CD4-positive, alpha-beta T cell (primary cell): ENCODE measurements at places on chromosomes 1 and 21.

- no peak for DNase-seq
Measured at GRCh38 chr1:188729039-188729438, 1748.6 kb downstream of the BRINP3 start.

DNA sequence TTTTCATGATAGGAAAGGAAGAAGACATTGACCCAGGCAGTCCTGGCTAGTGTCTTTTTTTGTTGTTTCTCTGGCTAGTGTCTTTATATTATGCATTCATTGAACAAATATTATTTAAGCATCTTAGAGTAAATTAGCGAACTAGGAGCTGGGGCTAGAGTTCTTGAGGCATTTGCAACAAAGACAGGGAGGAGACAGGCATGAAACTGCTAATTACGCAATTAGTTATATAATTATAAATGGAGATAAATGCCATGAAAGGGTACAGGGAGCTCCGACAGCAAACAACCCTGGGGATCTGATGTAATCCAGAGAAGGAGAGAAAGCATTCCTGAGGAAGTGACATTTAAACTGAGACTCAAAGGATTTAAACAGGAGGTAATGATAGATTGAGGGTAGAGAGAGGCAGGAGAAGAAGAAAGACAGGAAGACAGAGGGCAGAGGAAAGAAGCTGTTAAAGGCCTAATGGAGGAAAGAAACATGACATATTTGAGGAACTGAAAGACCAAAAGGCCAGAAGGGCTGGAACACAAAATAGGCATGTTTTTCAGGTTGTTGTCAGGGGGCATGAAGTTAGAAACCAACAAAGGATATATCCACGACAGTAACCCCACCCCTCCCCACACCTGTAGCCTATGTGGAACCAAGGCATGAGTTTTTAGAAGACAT lies 99.5 kb upstream of the GJB5 start:
- DNase-seq: no peak

GRCh38 chr1:190154744-190155143 lies 322.9 kb downstream of the BRINP3 start:
- DNase-seq: no peak

- no peak for DNase-seq
Measured at GRCh38 chr21:31360717-31361116, 16.7 kb upstream of the TIAM1 start.

DNA sequence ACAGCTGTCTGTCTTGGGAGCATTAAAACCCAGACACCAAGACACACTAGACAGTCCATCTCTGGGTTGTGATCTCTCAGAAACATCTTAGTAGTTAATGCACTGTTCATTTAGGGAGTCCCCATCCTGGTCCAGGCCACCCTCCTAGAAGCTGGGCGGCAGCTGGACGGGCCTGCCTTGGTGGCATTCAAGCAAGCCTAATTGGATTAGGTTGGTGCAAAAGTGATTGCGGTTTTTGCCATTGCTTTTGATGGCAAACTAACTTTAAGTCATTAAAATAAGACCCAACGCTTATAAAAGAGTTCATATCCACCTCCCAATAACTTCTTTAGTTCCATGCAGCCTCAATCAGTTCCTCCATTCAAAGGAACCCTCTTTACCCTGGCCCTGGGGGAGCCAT lies 21.7 kb downstream of the ATP5PO start:
- DNase-seq: no peak

DNA sequence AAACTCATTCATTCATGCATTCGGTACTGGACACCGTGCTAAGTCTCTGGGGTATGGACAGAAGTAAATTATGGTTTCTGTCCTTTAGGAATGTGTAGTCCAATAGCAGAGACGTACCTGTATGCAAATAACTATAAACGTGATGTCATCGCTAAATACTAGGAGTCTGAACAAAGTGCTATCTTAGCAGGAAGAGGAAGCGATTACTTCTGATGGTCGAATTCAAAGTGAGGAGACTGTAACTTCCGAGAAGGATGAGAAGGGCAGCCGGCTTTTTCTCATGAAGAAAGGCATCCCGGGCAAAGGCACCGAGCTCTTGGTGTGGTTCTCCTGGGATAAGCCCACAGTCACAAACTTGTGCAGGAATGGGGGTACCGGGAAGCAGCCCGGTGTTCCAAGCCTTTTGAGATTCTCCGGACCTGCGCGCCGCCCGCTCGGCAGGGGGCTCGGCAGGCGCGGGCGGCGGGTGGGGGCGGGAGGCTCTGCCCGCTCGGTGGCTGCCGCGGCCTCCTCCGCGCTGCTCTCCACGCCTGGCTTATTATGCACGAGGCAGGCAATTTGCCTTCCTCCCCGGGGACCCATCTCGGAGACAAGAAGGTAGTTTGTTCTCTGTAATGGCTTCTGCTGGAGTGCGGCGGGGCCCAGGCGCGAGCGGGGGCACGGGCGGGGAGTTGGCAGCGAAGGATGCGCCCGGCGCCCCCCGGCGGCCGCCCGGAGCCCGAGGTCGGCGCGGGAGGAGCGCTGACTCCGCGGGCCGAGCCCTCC lies 67.5 kb upstream of the CD1D start:
- peak; percentile 7 for DNase-seq

- no peak for DNase-seq
Measured at GRCh38 chr21:41589620-41590175, 81.7 kb upstream of the TMPRSS2 start.

DNA sequence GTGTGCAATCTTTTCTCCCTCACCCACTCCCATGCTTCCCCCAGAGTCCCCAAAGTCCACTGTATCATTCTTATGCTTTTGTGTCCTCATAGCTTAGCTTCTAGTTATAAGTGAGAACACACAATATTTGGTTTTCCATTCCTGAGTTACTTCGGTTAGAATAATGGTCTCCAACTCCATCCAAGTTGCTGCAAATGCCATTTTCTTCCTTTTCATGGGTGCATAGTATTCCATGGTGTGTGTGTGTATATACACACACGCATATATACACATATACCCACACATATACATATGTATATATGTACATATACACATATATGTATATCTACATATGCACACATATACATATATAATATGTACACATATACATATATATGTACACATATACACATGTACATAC lies 69.3 kb downstream of the ERG start:
- DNase-seq: no peak

- no peak for DNase-seq
Measured at GRCh38 chr1:13764588-13765332, 64.8 kb downstream of the PRDM2 start.

GRCh38 chr1:230122366-230123279 lies 55.6 kb downstream of the GALNT2 start:
- DNase-seq: no peak

- DNase-seq: no peak
Measured at GRCh38 chr21:43836616-43837015, 28.4 kb upstream of the AGPAT3 start.

DNA sequence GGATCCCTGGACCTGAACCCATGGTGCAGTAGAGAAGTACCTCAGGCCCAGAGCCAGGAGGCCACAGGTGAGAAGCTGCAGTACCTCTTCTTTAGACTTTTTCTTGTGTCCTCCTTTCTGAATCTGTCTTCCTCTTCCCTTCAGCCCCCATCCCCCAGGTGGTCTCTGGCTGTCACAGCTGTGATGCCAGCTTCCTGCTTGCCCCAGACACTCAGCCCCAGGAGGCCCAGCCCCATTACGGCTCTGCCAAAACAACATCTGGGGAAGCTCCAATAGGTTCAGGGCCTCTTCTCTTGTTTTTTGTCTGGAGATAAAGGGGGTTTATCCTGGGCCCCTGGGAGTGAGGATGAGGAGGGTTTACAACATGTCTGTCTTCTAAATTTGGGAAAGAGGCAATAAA lies 9.5 kb upstream of the BTG2 start:
- DNase-seq: no peak

DNA sequence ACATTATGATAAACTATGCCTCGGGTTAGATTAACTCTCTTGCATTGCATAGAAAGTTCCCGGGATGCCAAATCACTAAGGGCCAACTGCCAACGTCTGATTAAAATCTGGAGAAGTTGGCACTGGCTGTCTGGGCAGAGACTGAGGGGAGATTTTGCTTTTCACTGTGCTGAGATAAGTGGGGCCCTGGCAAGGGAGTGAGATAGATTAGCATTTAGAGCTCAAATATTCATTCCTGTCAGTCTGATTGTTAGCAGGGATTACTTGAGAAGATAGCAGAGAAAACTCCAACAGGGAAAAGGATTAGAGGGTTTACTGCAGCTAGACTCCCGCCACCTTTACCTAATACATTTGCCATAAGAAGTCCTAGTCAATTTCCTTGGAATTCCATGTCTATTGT lies 714.1 kb upstream of the CHRM3 start:
- DNase-seq: no peak

- DNase-seq: no peak
Measured at GRCh38 chr1:107344268-107344760, 203.5 kb downstream of the NTNG1 start.
